ENCODE measurements at places on chromosomes 12 and 14.

DNA sequence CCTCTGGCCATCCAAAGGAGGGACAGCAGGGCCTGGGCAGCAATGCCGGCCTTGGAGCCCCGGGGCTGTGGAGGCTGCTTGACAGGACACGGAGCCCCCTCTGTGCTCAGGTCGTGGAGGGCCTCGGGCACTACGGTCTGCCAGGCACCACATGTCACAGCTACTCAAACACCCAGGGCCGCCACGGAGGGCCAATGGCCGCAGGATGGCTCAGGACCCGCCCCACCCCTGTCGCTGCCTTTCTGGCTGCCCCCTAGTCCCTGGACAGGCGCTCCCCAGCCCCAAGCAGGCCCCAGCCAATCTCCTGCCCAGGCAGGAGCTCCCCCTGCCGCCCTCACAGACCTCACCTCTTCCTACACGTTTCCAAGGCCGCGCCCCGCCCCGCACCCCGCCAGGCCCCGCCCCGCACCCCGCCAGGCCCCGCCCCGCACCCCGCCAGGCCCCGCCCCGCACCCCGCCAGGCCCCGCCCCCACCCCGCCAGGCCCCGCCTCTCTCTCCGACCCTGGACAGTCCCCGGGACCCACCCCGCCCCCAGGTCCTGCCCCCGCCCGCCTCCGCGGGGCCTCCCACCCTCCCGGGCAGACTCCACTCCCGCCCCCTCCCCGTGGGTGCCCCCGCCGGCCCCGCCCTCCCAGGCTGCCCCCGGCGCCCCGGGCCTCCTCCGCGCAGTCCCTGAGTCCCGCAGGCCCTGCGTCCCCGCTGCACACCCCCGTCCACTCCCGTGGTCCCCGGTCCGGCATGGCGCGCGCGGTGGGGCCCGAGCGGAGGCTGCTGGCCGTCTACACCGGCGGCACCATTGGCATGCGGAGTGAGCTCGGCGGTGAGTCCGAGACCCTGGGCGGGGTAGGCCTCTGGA is at the start of gene ASPG:
TSS of gene ASPG (plus strand) at position 669 of the 857 bp plus-strand sequence. CDS start at position 740, 71 bp downstream.
- no peak for DNase-seq

DNA sequence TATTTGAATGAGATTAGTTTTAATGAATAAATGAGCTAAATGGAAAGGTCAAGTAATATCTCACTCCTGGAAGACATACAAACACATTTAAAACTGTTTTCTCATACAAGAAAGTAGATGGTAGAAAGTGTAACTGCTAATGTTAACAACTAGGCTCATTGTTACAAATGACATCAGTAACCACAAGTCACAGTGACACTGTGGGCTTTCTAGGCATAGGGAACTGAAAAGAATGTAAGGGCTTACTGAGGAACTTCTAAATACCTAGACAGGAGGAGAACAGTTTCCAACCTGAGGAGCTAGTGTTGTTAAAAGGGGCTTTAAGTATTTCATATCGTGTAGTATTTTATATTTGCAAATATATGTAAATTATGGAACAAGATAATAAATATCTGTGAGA is 17.5 kb upstream of the ERGIC2 start:
- DNase-seq, result no peak

GRCh38 chr12:103913100-103913499 is 17.1 kb upstream of the HSP90B1 start:
- DNase-seq, result no peak

GRCh38 chr12:88958153-88958552 is 377.9 kb upstream of the KITLG start:
- DNase-seq, result no peak

DNA sequence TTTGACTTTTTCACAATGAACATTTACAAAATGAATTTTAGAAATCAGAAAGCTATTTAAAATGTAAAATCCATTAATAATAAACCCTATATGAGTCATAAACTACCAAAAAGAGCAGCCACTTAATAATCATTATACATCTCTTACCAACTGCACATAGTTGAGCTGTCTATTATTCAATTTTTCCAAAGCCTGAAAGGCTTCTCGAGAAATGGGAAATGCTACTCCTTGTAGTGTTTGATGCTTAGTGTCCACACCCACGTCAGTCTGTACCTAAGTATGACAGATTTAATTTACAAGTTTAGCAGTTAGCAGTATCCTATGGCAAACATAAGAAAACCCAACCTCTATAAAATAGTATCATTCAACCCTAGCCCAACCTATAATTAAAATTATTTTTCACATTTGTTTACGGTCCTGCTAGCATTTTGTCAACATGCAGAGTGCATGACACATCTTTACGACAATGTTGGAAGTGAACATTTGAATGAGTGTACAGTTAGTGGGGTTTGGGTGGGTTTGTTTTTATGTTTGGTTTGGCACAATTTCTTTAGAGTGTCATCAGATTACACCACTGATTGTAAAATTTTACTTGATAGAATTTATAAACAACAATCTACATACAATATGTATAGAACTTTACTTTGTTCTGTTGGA is 8.4 kb downstream of the TWF1 start:
- no peak for DNase-seq

DNA sequence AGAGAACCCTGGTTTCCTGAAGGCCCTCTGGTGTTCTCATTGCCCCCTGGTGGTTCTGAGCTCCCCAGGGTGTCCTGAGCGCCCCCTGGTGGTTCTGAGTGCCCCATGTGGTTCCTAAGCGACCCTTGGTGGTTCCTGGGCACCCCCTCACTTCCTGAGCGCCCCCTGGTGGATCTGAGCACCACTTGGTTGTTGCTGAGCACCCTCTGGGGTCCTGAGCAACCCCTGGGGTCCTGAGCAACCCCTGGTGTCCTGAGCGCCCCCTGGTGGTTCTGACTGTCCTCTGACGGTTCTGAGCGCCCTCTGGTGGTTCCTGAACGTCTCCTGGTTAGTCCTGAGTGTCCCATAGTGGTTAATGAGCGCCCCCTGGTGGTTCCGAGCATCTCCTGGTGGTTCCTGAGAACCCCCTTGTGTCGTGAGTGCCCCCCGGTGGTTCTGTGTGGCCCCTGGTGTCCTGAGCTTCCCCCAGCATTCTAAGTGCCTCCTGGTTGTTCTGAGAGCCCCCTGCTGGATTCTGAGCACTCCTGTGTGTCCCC is 568.3 kb downstream of the TMEM121 start:
- no peak for DNase-seq

DNA sequence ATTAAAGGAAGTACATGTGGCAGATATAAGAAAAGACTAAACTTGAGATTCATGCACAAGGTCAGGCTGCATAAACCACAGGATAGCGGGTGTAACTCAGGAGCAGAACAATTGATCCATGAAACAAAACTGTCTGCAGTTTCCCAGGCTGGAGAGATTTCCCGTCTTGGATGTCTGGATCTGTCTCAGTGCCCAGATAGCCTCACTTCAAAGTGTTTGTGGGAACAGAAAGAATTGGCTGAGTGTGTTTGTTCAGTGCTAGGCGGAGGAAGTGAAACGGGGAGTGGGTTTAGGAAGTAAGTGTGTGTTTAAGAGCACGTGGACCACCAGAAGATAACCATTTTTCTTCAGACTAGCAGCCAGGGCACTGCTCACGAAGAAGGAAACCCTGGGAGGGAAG is 1.4 kb upstream of the RNASE10 start:
- DNase-seq, result no peak

DNA sequence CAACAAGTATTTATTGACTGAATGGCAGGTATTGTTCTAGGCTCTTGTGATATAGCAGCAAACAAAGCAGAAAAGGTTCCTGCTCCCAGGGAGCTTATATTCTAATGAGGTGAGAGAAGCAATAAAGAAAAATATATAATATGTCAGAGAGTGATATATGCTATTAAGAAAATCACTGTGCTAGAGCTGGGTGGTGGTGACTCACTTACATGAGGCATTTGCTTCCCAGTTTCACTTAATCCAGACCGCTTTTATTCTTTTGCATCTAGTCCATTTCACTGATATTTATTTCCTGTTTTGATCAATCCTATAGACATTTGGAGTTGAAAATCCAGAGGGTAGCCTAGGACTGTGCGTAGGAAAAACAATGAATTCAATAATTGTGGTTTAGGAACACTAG is 17.5 kb downstream of the TRHDE start:
- DNase-seq, result no peak

DNA sequence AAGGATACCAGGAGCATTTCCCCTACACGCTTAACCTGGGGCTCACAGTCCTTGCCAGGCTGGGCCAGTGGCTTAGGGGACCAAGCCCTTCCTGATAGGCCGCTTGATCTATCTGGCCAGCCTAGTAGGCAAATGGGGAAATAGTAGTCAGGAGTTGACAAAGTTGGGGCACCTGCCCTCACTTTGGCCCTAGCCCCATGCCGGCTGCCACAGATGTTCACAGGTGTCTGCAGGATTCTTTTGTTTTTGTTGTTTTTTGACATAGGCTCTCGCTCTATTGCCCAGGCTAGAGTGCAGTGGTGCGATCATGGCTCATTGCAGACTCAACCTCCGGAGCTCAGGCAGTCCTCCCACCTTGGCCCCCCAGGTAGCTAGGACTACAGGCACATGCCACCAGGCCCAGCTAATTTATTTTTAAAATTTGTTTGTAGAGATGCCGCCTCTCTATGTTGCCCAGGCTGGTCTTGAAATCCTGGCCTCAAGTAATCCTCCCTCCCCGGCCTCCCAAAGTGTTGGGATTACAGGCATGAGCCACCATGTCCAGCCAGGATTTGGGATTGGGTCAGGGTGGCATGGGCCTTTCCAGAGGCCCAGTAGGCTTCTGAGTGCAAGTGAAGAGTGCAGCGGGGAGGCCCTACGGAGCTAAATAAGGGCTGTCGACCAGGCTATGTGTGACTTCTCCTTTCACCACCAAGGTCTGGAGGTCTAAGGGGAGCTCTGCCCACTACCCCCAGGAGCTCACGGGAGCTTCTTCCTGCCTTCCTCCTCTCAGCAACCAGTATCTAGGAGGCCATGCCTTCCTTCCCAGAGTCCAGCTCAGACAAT is 15.5 kb upstream of the HDAC7 start:
- no peak for DNase-seq

DNA sequence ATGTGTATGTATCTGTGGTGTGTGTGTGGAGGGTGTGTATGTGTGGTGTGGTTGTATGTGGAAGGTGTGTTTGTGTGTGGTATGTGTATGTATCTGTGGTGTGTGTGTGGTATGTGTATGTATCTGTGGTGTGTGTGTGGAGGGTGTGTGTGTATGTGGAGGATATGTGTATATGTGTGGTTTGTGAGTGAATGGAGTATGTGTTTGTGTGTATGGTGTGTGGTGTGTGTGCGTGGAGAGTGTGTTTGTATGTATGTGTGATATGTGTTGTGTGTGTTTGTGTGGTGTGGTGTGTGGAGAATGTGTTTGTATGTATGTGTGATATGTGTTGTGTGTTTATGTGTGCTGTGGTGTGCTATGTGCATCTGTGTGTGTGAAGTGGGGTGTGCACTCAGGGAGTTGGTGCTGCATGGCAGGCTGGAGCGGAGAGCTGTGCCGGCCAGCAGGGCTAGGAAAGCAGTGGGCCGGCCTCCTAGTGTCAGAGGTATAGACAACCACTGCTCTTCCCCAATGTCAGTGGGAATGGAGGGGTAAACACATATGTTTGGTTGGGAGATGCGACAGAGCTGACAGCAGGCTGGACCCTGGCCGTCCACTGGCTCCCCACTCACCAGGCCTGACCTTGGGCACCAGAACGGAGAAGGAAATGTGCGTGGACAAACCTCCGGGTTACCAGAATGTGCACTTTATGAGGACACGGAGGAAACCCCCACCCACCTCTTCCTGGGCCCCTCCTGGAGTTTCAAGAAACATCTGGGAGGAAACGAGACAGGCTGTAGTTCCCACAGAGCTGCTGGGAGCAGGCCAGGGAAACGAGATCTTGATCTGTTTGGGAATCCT is 60.7 kb downstream of the CLMN start:
- DNase-seq, result no peak

DNA sequence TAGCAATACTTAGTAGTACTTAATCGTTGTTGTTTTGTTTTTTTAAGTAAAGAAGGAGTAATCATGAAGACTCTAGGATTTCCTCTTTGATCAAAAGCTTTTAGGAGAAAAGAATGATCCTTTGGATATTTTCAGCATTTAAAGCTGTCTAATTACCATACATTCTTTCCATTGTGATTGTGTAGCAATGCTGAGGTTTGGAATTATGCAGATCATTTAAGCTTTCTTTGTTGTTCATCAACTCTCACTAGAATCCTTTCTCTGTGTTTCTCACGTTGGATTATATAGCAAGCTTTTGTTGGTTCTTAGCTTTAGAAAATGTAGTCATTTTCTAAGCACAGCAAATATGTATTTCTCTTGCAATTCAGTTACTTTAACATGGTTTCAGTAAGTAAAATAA is 25.8 kb downstream of the CCDC91 start:
- no peak for DNase-seq

- no peak for DNase-seq
Measured at GRCh38 chr14:94019329-94019728, 6.8 kb upstream of the OTUB2 start.

DNA sequence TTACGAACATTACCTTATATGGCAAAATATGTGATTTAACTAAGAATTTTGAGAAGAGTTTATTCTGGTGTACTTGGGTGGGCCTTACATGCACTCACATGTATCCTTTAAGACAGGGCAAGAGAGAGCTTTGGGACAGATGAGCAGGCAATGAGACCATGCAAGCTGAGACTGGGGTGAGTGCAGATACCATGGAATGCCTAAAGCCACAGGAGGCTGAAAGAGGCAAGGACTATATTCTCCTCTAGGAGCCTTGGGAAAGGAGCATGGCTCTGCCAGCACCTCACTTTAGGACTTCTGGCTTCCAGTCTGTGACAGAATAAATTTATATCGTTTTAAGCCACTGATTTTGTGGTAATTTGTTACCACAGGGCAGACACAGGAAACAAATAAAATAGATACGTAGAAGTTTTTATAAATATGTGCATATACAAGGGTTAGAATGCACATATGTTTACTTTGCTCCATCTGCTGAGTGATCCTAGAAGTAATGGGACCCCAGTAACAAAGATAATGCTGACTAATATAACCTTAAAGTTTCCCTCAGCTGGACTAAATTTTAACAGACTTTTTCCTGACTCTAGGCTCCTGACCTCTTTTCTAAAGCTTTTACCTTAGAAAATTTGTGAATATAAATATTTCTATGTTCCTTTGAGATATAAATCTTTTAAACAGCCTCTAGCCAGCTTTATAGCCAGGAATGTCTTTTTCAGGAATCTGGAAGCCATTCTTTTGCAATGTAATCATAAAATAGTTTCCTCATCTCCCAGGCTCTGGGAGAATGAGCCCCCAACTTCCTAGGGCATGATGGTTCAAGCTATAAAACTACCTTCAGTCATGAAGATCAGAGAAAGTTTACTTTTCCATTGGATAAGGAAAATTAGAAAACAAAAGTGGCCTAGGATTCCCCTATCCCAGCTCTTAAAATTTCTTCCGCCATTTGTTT is 216.8 kb downstream of the PPFIA2 start:
- DNase-seq, result no peak

DNA sequence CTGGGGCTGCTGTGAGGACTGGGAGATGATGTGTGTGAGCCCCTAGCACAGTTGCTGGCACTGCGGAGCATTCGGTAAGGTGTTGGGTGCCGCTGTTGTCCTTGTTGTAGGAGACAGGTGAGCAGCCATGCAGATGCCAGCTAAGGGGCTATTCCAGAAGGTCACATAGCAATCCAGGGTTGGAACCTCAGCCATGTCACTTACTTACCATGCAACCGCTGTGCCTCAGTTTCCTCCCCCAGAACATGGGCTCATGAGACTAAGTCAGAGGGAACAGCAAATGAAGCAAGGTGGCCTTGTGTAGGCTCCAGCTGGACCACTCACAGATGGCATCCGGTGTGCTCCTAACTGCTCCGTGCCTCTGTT is 13.2 kb downstream of the DTX1 start:
- DNase-seq, result no peak
